CD4-positive, alpha-beta T cell treated with Interleukin-4 for 4 hours (primary cell): ENCODE measurements at places on chromosomes 11 and 22.
A peak's percentile ranks its signal among the peaks of the same experiment; 100 is the strongest.

- no peak for DNase-seq
These were observed 414.0 kb upstream of the LUZP2 start for GRCh38 chr11:24082860-24083259.

DNA sequence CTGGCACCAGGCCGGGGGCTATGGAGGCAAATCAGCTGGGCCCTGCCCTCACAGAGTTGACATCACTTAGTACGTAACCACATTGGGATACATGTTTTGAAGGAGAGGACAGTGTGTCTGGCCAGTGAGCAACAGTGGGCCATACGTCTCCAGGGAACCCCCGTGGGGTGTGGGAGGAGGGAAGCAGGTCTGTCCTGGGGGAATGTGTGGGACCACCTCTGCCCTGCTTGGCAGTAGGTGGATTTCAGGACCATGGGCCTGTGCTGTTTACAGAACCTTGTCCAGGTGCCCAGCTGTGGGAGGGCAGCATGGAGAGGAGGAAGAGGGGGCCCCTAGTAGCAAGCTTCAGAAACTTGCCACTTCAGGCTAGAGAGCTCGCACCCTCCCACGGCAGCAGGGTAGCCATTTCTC is 21.0 kb downstream of the P2RY2 start:
- DNase-seq = no peak

DNA sequence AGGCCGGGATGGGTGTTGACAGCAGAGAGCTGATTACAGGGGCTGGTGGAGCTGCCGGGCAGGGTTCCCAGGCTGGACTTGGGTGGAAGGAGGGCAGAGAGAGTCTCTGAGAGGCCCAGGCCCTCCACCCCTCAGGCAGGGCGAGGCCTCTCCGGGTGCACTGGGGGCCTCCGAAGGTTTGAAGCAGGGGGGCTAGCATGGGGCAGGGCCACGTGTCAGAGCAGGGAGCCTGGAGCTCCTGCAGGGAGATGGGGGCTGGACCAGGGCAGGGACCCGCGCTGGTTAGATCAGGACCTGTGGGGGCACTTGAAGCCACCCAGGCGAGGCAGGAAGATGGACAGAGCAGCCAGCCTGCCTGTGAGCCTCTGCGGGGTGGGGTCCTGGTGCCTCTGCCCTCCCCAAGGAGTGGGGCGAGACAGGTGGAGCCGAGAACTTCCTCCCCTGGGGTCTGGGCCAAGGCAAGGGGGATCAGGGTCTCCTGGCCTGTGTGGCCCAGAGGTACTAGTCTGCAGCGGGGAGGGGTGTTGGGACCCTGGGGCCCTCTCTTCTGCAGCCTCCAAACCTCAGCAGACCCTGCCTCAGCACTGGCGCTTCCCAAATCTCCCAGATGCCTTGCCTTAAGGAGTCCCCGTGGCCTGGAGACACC is 911 bp downstream of the PANX2 start:
- no peak for DNase-seq

DNA sequence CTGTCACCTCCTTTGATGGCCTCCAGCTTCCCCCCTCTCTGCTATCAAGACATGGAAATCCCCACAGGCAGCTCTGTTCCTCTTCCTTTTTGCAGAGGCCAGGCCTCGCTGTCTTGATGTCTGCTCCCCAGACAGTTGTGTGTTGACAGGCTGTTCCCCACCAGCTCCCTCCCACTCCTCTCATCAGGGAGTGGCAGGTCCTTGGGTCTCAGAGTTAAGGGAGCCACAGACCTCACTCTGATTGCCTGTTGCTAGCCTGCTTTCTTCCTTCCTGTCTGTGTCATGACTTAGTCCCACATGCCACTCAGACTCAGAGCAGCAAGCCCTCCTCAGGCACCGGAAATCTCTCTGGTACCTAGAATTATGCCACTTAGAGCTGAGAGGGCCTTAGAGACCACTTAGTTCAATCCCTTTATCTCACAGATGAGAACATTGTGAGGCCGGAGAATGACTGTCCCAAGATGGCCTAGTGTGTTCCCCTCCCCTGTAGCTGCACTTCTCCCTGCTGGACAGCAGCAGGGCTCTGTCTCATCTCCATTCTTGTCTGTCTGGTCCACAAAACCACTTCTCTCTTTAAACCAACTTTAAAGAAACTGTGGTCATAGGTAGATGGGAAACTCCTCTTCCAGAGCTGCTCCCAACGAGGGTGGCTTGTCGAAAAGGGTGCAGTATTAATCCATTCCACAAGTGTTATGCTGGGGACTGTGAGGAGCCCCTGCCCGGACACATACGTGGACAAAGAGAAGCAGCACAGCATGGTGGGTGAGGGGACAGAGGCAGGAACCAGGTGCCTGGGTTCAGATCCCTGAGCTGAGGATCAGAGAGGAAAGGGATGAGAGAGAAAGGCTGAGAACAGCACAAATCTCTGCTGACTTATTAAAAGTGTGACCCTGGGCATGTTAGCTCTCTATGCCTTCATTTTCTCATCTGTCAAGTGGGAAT is 4.2 kb downstream of the AMPD3 start:
- peak; percentile 88 for DNase-seq

DNA sequence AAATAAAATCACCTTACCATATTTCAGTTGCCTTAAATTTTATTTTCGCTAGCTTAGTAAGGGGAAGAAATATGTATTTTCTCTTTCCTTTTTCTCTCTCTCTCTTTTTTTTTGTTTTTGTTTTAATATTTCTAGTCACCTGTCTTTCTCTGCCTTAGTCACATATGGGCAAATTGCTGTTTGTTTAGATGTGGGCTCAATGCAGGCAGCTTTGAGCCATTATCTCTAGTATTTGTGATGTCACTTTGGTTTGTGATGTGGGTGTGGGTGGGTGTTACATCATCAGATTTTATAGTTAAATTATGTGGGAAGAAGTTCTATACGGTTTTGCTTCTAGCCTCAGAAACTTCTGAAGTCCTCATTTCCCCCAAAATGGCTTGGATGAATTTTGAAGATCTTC is at the start of gene C22orf31:
Gene C22orf31 (minus strand): TSS at position 59 of the 400 bp plus-strand sequence. CDS start 39 bp downstream, at position 20.
- DNase-seq = no peak

GRCh38 chr11:11451501-11452005 is 98.5 kb upstream of the CSNK2A3 start:
- DNase-seq = no peak

GRCh38 chr22:26535603-26535908 is 23.3 kb upstream of the TFIP11 start:
- no peak for DNase-seq

- DNase-seq = no peak
These were observed 5.3 kb downstream of the OMP start for GRCh38 chr11:77107950-77108349.
